ENCODE measurements at places on chromosomes 16 and 17.

GRCh38 chr17:65966072-65966695 lies 225.7 kb downstream of the CEP112 start:
- DNase-seq: no peak

DNA sequence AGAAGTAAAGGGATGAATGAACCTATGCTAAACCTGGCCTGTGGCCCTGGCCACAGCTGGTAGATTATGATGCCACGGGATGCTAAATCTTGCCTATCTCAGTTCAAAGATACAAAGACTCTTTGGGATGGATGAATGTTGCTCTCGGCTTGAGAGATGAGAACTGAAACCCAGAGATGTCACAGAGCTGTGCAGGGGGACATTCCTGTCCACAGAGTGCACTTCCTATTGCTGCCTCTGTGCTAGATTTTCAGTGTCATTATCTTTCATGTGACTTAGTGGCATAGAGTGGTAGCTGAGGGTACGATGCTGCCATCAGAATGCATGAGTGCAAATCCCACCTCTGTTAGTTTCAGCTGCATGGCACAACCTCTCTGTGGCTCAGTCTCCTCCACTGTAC lies 2.3 kb upstream of the MT1M start:
- DNase-seq: no peak

DNA sequence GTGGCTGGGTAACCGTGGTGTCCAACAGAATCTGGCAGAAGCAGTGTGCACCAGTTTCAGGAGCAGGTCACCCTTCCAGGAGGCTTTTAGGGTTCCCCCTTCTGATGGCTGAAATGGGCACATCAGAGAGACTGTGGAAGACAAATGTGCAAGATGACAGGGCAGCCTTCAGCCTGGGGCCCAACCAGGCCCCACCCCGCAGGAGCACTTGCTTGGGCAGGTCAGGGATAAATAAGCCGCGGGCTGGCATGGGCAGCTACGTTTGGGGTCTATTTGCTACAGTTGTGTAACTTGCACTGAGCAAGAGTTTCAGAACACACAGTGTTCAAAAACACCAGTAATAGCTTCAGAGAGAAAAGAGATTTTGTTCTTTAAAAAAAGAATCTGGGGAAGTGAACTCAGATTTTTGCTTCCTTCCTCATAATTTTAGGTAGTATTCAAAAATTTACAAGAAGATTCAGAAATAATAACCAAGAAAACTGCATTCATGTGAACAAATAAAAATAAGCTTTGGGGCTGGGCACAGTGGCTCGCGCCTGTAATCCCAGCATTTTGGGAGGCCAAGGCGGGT lies 44.9 kb upstream of the BAHCC1 start:
- DNase-seq: no peak

GRCh38 chr17:44867841-44868240 lies 20.2 kb downstream of the HIGD1B start:
- no peak for DNase-seq

DNA sequence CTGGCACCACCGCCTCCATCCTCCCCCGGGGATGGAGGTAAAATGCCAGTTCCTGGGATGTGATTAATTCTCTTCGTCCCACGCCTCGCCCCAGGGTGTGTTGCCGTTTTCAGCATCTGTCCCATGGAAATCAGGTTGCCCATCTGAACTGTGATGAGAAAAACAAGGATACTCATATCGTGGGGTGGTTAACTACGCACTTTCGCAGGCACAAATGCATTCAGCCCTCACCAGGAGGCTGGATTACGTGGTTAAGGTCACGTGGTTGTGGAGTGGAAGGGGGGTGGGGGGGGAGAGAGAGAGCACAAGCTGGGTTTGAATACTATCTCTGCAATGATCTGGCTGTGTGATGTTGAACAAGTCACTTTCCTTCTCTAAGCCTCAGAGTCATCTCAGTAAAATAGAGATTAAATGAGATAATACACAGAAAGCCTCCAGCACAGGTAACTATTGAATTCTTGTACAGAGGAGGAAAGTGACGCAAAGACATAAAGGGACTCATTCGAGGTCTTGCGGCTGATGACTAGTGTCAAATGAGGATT lies 74.7 kb downstream of the BMERB1 start:
- DNase-seq: no peak

DNA sequence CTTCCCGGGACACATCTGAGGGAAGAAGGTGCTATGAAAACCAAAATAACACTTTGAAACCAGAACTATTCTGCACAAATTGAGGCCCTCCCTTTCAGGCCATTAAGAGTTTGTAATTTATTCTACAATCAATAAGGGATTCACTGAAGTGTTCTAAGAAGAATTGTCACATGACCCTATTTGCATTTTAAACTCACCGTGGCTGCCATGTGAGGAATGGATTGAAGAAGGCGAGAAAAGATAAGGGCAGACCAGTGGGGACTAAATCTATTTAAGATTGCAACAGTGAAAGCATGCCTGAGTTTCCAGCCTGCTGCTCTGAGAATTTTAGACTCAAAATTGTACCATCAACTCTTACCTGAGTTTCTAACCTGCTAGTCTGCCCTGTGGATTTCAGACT lies 408.8 kb upstream of the SALL1 start:
- DNase-seq: no peak

DNA sequence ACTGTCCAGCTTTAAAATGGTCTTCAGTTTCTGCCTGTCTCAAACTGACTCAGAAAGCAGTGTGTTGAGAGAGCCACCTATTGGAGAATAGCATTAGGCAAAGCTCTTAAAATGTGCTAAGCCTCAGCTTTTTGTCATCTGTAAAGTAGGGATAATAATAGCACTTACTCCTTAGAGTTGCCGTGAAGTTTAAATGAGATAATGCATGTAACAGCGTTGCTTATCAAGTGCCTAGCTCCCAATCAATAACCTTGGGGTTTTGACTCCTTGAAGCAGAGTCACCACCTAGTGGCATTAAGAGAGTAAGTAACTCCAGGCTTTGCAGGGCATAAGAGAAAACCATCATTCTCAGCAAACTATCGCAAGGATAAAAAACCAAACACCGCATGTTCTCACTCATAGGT lies 163.3 kb downstream of the HS3ST2 start:
- DNase-seq: no peak

- DNase-seq: no peak
Observed at GRCh38 chr17:49618028-49618611, 42.4 kb downstream of the NXPH3 start.

DNA sequence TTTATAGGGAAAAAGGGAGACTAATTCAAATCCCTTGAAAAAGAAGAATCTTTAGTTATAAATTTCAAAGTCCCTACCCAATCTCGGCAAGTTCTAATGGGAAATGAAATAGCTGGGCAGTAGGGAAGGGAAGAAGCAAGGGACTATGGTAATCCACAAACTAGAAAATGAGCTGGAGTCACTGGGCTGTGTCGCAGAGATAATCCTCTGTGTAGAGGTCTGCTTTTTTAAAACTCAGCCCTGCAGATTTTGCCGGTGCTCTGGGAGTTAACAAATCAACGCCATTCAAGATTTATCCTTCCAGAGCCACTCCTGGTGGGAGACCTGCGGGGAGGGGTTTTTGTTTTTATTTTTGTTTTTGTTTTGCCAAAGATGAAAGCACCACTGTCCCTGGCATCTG lies 20.8 kb downstream of the SNX11 start:
- no peak for DNase-seq

DNA sequence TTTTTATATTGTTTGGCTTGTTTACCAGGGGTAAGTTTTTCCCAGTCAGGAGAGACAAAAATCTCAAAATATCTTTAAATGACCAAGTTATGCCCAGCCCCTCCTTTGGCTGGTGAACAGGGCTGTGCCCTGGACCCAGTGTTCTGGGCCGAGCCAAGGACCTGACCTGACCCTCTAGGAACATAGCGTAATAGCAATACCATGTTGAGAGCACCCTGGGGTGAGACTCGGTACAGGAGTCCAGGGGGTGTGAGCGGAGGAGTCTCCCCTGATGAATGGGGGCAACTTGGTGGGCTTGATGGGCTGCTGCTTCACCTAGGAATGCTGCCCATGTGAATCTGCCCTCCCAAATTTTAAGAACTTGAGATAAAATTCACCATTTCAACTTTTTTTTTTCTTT lies 47.4 kb downstream of the B9D1 start:
- DNase-seq: no peak

GRCh38 chr16:89090669-89091426 lies 2.8 kb upstream of the ACSF3 start:
- DNase-seq: no peak

- DNase-seq: peak; percentile 74
Observed at GRCh38 chr16:88505405-88506082, 52.5 kb downstream of the ZFPM1 start.

GRCh38 chr16:73337373-73338296 lies 289.7 kb upstream of the ZFHX3 start:
- no peak for DNase-seq

GRCh38 chr17:70119983-70120382 lies 45.0 kb downstream of the KCNJ16 start:
- DNase-seq: no peak

- DNase-seq: no peak
Observed at GRCh38 chr17:16918443-16918842, 53.5 kb downstream of the TNFRSF13B start.

DNA sequence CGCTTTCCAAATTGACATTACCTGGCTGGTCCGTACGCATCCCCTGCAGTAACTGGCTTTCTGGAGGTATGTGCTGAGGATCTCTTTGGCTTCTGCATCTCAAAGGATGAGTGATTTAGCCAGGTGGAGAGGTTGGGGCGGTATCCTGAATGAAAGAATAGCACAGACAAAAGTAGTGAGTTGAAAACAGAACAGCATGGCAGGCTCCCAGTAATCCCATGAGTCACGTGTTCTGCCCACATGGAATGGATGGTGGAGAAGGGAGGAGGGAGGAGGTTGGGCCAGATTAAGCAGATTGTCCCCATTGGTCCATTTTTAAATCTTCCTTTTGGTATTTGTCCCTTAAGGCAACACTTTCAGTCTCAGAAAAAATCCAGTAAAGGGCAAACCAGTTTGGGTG lies 176.0 kb downstream of the WWOX start:
- no peak for DNase-seq

DNA sequence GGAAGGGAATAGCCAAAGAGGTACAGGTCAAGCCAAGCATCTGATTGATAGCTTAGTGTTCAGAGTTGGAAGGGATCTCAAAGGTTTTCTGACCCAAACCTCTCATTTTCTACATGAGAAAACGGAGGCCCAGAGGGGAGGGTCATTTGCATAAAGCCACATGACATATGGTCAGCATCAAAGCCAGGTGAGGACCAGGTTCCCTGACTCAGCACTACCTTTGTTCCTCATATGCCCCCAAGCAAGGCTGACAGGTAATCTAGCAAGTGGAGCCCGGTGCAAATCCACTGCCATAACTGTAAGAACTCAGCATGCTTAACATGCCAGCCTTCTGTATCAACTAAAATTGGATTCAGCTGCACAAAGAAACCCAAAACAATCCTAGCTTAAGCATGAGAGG lies 28.2 kb upstream of the CCL1 start:
- no peak for DNase-seq

- DNase-seq: peak; percentile 31
Observed at GRCh38 chr17:78412403-78412802, 34.0 kb downstream of the PGS1 start.

DNA sequence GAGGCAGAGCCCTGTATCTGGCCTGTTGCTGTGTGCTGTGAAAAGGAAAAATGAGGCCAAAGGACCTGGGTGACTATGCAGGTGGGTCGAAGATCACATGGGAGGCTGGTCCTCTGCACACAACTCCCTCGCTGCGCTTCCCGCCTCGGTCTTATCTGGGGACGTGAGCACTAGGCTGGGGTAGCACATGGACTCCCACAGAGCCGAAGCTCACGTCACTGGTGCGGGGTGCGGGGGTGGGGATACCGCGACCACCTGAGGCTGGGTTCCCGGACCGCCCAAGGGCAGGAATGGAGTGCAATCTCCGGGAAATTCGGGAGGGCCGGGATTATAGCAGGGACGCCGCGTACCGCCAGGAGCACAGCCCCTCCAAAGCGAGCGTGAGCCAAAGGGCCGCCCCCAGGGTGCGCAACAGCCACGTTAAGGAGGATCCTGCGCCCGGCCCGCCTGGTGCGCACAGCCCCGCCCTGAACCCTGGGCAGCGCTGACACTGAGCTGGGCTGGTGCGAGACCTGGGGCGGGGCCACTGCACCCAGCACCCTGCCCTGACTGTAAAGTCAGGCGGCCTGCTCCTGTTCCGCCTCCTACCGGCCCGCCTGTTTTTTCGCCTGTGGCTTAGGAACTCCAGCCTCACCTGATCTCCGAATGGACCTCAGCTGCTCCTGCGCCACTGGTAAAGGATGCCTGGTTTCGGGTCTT lies 4.8 kb downstream of the MT1A start:
- peak; percentile 87 for DNase-seq

DNA sequence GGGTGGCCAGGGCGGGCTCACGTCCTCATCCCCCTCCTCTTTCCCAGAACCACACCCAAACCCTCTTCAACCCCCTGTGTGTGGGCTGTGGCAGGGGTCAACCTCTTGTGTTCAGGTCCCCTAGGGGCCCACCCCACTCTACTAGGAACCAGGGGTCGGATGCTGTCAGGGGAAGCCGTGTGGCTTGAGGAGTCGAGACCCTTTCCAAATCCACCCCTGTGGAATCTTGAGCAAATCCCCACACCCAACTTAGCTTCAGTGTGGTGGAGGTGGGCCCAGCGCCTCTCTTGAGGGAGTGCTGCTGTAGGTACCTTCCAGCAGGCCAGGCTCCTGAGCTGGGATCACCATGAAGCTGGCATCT lies 121.5 kb downstream of the MRM1 start:
- DNase-seq: no peak

GRCh38 chr17:82350182-82351030 lies 8.6 kb upstream of the TEX19 start:
- DNase-seq: peak; percentile 59

- DNase-seq: no peak
Observed at GRCh38 chr17:70938336-70938735, 769.0 kb downstream of the KCNJ2 start.

DNA sequence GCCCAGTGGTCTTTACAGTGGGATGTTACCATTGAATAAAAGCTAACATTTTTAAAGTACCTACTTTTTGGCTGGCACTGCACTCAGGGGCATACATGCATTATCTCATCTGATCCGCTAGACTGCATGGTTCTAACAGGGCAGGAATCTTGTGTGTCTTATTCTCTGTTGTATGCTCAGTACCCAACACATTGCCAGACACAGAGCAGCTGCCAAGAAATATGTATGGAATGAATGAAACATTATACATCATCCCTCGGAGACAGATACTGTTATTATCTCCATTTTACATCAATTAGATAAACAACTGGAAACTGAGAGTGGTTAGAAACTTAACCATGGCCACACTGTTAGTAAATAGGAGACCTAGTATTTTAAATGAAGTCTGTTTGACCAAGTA lies 74.1 kb upstream of the CDH11 start:
- DNase-seq: no peak

- peak; percentile 43 for DNase-seq
Observed at GRCh38 chr16:10992797-10993196, 48.4 kb downstream of the CLEC16A start.

GRCh38 chr17:78676412-78677302 lies 99.5 kb upstream of the DNAH17 start:
- DNase-seq: no peak

- no peak for DNase-seq
Observed at GRCh38 chr16:89090182-89090630, 3.4 kb upstream of the ACSF3 start.
